Kidney epithelial cell (primary cell): ENCODE measurements at places on chromosomes 3 and 15.

DNA sequence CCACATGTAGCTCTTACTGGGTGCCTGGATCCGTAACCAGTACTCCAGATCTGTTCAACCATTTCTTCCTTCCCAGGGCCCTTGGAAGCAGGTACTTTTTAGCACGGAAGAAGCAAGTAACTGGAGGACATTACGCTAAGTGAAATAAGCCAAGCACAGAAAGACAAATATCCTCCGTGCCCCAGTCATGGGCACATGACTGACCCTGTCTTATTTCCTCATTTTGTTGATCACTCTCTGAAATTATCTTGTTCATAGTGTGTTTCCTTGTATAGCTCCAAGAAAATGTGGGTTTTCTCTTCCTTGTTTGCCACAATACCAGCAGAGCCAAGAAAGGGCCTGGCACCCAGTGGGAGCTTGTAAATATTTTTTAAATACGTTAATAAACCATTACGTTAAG, 32.2 kb upstream of the MTMR14 start:
- no peak for DNase-seq

DNA sequence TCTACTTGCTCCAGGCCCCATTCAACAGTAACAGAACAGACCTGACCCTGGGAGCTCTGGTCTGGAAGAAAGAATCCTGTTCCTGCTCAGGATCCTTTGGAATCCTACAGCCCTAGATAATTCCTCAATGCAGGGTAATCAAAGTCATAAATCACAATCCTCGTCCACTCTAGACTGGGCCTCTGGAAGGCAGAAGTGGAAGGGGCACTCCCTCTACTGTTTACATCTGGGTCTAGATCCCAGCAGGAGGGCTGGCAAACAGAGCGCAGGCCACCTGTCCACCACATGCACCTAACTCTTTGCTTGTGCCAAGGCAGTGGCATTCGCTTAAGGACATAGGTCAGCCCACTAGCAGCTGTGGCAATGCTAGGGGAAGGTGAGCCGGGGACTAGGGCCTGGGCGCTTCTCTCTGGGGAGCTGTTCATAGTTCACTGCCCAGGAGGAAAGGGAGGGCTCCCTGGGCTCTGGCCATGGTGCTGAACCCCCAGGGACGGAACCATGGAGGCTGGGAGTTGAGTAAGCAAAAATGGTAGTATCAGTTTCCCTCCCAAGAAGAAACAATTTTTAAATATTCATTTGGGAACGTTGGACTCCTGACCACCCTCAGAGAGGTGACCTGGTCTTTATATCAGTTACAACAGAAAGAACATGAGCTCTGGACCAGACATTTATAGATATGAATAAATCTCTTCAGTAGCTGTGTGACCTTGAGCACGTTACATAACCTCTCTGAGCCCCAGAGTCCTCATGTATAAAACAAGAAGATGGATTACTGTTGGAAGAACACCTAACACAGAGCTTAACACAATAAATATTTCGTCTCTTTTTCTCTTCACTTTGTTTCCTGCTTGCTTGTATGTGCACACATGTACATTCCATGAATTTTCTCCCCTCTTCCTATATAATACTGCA, 90.2 kb downstream of the NTRK3 start:
- no peak for DNase-seq

DNA sequence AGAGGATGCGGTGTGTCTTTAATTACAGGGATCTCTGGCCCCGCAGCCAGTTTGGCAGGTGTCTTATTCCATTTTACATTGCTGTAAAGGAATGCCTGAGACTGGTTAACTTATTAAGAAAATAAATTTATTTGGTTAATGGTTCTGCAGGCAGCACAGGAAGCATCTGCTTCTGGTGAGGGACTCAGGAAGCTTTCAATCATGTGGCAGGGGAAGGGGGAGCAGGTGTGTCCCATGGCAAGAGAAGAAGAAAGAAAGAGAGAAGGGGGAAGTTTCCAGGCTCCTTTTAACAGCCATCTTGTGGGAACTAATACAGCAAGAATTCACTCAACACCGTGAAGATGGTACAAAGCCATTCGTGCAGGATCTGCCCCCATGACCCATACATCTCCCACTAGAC, 128.0 kb upstream of the CRBN start:
- DNase-seq, result no peak

DNA sequence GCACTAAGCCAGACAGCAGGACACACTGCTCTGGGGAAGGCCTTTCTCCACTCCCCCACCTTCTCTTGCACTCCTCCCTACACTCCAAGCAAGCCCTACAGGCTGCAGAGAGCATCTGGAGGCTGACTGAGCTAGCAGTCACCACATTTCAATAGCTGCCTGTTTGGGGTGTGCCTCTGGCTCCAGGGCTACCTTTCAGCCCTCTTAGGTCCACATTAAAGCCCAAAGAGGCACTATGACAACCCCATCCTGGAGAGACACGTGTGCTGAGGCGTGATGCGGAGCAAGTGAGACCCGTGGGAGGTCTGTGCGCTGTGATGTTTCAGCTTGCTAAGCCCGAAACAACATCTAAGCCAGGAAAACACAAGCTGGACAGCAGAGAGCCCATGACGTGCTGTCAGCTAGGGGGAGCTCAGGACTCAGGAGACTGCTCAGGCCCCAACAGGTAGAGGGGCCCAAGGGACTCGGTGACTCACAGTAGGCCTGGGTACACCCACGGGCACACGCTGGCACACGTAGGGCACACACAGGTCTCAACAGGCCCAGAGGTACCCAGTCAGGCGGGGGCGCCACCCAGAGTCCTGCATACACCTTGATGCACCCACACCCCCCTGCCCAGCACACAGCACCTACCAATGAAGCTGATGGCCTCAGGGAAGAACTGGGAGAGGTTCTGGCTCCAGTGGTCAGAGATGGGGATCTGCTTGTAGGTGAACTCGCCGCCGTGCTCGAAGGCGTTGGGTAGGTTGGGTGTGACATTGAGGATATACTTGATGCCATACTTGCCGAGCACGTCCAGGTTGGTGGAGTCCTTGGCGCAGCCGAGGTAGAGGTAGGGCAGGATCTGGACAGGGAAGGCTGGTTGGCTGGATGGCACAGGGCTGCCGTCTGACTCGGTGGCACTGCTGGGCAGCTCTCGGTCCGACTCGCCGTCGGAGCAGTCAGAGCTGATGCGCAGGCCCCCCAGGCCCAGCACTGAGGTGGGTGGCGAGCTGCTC, 2.8 kb downstream of the DUSP7 start:
- DNase-seq, result no peak

GRCh38 chr3:53842436-53843194, 3.6 kb downstream of the CHDH start:
- DNase-seq, result peak; percentile 34

- no peak for DNase-seq
These were observed 82.8 kb downstream of the DUT start for GRCh38 chr15:48414015-48414414.

DNA sequence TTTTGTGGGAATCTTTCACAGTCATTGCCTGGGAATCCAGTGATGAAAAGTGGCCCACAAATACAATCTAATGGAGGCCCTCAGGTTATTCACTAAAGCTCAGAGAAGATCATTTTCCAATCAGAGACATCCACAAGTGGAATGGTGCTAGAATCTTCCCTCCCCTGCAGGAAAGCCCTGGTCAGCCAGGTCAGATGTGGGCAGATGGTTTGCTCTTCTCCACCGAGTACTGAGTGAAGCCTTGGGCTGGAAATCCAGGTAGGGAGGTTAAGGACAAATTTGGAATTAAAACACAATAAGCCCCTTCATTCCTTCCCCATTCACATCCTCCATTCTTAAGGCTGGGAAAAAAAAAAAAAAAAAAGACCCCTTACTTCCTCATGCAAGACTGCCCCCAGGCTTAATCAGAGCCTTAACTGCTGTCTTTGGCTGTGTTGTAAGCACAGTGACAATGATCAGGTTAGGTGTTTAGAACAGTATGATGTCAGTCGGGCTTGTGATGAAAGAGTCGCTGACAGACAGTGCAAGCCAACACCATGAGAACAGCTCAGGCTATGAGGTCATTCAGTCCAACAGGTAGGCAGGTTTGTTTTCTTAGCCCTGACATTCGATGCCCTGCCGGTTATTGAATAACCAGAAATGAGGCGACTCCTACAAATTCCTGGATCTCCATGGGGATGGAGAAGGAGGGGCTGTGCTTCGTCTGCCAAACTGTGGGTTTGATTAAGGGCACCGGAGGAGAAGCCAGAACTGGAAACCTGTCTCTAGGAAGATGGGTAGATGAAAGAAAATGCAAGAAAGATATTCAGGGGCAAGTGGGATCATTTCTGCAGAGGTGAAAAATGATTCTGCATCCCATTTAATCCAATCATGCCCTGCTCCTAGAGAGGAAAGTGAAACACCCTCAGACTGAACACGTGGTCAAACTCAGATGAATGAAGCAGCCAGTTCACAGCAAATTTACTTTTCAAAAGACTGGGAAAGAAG, 23.5 kb upstream of the HES1 start:
- peak; percentile 100 for DNase-seq

GRCh38 chr3:48405971-48406370, 23.9 kb downstream of the PLXNB1 start:
- DNase-seq, result no peak

GRCh38 chr3:193894121-193894863, 241.7 kb upstream of the HES1 start:
- DNase-seq, result no peak

GRCh38 chr3:116059421-116060096, 385.7 kb downstream of the LSAMP start:
- peak; percentile 99 for DNase-seq

DNA sequence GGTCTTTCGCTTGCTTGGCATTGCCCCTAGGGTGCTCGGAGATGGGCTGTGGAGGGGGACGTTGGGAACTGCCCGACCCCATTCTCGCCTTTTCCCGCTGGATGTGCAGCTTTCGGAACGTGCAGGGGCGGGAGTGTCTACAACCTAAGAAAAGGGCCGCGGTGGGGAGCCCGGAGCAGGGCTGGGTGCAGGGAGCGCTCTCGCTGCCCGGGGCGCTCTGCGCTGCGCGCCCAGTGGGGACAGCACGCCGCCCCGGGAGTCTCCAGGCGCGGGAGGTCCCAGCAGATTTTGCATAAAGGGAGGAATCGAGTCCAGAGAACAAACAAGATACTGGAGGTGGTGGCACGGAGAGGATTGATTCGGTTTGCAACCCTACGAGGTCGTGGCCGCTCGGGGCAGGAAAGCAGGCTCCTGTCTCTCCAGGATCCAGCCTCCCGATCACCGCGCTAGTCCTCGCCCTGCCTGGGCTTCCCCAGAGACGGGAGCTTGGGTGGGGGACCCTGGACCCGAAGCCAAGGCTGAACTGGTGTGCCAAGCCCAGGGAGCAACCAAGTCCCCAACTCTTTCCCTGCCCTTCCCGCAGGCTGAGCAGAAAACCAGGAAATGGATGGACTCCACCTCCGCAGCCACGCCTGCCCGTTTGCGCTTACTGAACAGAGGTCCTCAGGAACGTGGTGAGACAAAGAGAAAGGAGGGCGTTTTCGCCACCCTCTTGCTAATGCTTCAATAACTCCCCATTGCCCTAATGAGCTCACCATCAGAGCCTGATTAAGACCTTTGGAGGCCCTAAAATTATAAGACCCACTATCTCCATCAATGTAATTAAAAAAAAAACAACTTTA, 59.7 kb downstream of the NOX5 start:
- no peak for DNase-seq

- DNase-seq, result no peak
These were observed 379.7 kb upstream of the EPHA6 start for GRCh38 chr3:96434651-96435050.

- no peak for DNase-seq
These were observed 142.5 kb downstream of the FILIP1L start for GRCh38 chr3:99971761-99972160.

GRCh38 chr15:78772738-78773137, 38.5 kb downstream of the ADAMTS7 start:
- DNase-seq, result no peak

DNA sequence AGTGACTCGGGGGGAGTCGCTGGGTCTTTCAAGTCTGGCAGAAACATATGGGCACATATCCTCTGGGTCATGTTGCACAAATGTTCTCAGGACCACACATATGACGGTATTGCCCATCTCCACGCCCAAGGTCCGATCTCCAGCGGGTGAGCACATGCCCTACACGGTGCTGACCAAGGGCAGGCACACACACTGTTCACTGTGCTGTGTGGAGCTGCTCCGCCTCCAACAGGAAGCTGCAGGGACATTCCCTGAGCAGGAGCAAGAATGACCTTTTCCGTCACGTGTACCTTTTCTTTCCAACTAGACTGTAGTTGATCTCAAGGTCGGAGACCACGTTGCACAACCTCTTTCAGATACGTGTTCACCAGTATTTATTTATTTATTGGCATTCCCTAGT, 41.7 kb upstream of the B3GNT5 start:
- DNase-seq, result no peak

DNA sequence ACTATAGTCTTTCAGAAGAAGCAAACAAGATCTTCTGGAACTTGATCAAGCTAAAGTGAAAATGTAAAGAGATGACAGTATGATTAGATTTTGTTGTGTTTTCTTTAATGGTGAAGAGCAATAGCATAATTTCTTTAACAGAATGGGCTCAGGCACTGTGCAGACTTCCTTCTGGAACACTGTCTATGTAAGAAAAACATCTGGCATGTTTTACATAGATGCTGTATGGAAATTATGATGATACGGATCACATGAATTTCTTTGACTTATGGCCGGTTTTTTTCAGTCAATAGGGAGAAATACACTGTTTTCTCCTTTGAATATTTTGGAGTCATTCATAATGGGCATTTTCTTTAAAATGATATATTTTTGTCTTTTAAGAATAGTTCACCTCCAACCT, 42.6 kb downstream of the PHLDB2 start:
- no peak for DNase-seq

DNA sequence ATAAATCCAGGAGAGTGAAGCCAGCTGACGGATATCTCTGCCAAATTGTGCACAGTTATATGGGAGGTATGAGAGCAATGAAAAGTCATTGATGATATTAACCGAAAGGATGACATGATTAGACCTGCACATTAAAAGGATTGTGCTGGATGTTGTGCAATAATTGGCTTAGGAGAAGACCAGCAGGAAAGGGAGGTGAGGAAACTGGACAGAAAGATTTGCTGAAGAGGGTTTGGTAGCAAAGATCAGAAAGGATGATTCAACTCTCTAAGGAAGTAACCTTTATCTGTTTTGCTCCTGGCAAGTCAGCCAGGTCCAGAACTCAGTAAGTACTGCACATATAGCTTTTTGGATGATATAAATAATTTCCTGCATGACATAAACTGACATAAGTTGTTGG, 704.7 kb downstream of the GRM7 start:
- DNase-seq, result no peak

- DNase-seq, result no peak
These were observed 453.1 kb downstream of the GBE1 start for GRCh38 chr3:81308306-81308705.

DNA sequence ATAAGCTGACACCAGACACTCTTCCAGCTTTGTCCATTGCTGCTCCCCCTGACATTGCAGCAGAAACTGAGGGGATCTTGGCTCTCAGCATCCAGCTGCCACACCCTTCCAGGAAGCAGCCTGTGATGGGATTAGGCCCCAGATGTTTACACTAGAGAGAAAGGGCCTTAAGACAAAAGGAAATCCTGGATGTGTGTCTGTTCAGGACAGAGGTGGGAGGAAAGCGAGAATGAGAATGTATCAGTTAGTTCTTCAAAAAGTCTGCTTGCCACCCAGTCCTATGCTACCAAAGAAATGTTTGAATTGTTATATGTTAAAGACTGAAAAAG, 58.8 kb downstream of the HES1 start:
- DNase-seq, result no peak

- DNase-seq, result no peak
These were observed 228.0 kb upstream of the CFAP20DC start for GRCh38 chr3:59277816-59278215.
